ENCODE measurements at places on chromosomes 1 and 21.

DNA sequence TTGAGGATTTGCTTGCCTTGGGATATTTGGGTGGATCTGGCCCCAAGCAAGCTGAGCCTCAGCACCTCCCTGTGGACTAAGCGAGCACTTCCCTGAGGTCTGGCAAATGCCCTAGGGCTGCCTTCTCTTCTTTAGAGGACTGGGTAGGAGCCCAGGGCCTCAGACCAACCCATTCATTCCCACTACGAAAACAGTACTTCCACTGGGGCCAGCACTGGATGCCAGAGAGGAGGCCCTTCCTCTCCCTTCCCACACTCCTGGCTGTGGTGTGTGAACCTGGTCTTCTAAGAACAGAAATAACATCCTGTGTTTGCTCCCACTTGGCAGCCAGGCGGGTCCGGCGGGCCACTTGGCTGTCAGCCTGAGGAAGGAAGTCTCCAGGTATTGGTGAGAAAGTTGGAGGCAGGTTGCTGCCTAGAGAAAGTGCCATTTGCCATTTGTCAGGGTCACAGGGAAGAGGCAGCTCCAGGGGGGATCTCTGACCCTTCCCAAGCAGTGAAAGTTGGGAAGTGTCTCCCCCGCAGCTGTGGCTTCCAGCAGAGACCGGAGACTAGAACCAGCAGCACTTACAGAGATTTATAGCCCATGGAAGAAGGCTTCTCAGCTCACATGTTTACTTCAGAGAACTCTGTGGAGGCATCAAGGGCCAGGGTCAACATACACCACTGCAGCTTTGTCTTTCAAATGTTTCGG lies 323.5 kb downstream of the SIPA1L2 start:
- no peak for DNase-seq

DNA sequence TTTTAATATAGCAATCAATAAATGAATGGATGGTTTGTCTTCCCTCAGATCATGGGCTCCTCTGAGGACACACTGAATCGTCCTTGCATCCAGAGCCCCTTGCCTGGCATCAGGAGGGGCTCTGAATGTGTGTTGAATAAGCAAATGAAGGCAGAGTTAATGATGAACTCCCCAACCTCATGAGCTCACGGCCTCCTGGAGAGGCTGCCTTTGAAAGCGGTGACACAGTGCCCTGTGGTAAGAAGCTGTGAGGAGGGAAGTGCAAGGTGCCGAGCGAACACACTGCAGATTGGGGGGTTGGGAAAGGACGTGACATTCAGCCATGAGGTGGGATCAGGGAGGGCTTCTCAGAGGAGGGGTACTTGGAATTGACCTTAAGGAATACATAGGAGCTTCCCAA lies 3.2 kb upstream of the PARS2 start:
- no peak for DNase-seq

DNA sequence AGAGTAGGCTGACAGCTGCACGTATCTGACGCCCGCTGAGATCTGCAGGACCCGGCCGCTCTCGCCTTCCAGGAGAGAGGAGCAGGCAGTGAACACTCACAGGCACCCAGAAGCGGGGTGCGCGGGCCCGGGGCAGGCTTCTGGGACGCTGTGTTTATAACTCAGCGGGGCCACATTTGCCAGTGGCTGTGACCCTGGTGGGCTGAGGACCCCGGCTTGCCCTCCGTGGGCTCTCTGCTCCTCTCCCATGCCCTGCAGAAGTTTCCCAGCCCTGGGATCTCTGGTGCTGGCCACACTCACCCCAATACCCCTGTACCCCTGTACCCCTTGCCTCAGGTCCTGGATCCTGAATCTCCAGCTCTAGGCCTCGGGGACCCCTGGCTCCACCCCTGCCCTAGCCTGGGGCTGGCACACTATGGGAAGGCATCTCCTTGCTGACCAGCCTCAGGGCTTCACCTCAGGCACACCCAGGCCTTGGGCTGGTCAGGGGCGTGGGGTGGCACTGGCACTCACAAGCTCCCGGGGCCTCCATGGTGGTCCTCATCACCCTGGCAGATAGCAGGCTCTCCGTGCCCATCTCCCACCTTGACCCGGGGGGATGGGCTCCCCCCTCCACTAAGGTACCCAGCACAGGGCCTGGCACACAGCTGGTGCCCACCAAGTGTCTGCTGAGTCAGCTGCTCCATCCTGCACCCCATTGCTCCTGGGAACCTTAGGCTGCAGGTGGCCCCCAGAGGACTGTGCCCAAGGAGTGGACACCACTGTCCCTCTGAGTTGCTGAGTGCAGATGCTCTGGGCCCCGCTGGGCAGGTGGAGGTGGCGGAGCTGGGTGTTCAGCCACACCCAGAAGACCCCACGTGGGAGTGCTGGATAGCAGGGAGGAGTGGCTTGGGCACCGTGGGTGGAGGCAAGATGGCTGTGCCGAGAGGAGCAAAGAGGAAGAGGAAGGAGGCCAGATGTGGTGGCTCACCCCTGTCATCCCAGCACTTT lies 32.4 kb downstream of the MORN1 start:
- no peak for DNase-seq

GRCh38 chr1:223748405-223748772 lies 36.0 kb downstream of the CAPN2 start:
- no peak for DNase-seq

DNA sequence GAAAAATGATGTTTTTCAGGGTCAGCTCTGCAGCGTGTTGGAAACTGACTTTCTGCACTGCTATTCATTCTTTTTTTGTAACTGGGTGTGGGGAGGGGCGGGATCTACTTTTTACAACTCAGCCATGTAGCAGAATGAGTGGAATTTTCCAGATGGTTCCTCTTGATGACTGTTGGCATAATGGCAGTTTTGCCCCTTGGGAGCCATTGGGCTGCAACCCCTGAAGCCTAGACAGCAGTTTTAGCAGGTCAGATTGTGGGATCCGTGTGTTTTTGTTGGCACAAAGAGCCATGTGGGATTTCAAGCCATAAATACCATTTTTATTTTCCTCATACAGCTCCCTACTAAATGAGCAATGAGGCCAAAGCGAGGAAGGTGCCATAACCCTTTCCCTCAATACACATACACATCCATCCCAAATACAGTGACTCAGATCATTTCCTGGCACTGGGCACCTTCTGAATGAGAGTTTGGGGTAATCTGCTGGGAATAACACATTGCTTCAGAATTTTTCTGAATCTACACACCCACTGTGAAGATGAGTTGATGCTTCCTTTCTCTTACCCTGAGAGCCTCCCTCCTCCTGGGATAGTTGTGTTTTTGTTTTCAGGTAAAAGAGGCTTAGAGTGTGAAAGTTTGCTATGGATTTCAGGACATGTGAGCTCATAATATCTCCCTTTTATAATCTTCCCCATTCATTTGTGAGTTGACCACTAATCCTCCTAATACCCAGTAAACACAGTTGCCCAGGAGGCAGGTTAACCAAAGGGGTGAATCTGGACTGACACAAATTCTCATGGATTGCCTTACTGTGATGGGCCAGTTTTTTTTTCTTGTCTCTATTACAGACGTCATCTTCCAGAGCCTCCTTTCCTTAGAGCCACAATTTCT lies 13.1 kb downstream of the S100A10 start:
- no peak for DNase-seq

DNA sequence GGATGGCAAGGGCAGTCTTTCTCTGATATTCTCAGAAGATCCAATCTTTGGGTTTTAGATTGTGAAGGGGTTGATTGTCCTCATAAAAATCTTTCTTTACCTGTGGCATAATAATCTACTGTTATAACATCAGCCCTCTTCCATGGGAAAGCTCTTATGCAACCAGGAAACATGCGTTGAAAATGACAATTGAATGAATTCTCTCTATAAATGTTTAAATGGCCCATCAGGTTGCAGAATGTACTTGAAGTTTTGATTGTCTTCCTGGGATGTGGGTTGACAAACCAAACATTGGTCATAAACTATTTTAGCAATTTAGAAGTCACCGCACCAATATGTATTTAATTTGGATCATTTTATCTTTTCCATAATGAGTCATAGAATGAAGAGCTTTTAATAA lies 31.7 kb upstream of the ITLN1 start:
- DNase-seq, result no peak

Measured in activated naive CD4-positive, alpha-beta T cell treated with anti-CD3 and anti-CD28 coated beads, Interleukin-2, amount 50 U/mL, for 16 hours (primary cell).